Nucleus accumbens (tissue), 56 donors: ENCODE measurements at places on chromosomes 7 and 10.

- DNase-seq: no peak
These were observed at the start of gene INPP5A for GRCh38 chr10:132537684-132538001. Gene INPP5A, plus strand, starts transcription at chr10:132537787. Its CDS starts 310 bp downstream, at chr10:132538097.

- no peak for DNase-seq
These were observed 1216.4 kb downstream of the CNTNAP2 start for GRCh38 chr7:147332988-147333387.

GRCh38 chr10:125661941-125662515 is 20.9 kb downstream of the TEX36 start:
- no peak for DNase-seq

- no peak for DNase-seq
These were observed 57.7 kb upstream of the COMTD1 start for GRCh38 chr10:75293446-75293820.

DNA sequence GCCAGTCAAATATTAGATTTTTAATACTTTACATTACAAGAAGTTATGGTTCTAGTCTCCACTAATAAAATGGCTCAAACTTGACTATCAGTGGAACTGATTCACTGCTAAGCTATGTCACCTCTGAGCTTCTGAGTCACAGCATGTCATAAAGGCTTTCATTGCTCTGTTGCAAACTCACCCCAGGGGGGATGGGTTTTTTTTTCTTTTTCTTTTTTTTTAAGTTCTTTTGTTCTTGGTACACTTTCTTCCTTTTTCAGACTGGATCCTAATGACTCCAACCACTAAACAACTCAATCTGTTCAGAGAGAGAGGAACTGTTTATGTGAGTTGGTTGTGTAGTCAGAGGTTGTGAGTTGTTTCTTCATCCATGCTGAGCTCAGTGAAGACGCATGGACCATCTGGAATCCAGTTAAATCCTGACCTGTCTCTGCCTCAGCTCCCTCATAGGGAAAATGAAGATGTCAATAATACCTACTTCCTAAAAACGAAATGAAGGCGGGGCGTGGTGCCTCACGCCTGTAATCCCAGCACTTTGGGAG is 11.0 kb downstream of the MYOF start:
- no peak for DNase-seq

DNA sequence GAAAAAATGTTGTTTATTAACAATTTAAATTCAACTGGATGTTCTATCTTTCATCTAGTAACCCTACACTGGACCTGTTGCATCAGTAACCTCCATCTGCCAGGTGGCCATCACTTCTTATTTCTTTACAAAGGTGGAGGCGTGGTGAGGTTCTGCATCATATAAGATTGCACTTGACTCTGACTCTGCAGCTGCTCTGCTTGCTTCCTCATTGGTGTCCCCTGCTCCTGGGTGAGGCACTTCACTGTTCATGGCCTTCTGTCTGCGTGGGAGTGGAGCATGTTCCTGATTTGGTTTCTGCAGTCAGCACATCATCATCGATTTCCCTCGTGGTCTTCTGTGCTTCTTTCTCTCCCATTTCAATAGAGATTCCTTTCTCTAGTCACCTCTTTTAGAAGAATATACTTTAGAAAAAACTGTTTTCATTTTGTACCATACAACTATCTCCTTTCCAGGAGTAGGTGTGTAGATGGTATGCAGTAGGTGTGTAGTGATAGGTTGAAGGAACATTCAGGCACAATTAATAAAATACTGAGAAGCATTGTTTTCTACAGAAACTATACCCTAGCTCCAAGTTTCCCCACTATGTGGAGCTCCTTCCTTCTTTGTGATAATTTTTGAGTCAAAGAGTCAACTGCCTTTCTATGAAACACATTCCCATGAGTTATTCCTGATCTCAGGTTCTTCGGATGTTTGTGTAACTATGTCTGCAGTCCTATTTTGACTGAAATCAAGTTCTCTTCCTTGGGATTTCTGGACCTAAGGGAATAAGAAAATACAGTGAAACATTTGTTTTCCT is 231.7 kb upstream of the CNTNAP2 start:
- DNase-seq: no peak

- no peak for DNase-seq
These were observed 12.9 kb upstream of the ITGB1 start for GRCh38 chr10:32970910-32971309.

DNA sequence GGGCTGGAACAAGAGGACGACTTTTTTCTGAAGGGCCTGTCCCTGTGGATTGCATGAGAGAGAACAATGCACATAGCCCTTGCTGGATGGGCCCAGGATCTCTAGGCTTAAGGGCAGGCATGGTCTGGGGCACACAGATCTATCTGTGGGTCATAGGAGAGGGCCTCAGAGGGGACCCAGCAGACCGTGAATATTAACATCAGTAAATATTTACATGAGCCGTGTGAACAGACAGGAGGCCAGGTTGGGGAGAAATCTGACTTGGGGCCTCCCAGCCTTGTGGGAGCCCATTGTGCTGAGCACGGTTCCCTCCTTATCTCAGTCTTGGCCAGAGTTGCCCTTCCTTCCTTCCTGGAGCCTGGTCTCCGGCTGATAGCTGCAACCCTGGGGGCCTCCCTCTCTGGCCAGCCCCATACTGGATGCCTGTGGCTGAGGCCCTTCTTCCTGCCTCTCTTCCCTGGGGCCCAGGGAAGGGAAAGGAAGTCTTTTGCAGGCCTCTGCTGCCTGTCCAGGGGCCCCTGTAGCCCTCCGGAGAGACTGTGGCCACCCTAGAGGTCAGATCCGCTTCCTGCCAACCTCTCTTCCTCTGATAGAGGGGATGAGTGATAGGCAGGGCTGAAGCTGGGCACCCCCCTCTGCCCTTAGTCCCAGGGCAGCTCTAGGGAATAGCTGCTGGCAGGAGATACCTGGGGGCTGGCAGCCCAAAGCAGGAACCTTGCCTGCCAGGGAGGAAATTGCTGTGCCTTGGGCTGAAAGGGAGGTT is 44.5 kb upstream of the TRIM8 start:
- no peak for DNase-seq

DNA sequence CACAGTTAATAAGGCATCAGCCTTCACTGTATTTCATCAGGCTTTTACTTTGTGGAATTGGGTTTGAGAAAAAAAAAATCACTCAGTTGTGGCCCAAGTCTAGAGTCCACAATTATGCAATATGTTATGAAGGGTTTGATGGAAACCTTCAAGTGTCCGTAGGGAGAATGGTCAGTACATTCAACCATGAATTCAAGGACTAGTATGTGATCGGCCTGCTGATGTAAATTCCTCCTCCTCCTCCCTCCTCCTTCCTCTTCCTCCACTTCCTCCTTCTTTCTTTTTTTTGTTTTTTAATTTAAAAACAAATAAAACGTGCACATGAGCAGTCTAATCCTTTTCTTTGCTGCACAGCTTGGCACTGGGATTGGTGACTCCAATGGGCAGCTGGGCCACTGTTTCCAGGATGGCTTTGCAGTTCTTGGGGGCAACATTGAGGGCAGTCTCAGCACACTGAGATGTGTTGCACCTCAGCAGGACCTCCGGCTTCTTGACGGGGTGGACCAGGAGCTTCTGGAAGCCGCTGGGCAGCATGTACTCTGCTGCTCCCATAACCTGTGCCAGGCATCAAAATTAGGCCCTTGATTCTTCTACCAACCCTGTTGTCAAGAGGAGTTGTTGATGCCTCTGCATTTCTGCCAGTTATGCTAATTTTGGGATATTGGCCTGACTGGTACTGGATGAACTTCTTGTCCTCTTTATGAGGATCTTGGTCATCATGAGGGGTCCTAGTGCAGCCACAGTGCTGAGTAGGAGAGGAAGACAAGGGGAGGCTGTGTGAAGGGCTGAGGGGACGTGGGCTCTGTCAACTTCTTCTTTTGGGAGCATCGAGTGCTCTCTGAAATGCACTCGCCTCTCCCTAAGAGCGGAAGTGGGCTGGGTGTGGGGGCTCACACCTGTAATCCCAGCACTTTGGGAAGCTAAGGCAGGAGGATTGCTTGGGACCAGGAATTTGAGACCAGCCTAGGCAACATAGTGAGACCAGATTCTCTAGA is 9.3 kb upstream of the IL2RA start:
- DNase-seq: no peak

- DNase-seq: peak; percentile 78
These were observed 96.4 kb upstream of the ZMIZ1 start for GRCh38 chr10:78972160-78972946.

DNA sequence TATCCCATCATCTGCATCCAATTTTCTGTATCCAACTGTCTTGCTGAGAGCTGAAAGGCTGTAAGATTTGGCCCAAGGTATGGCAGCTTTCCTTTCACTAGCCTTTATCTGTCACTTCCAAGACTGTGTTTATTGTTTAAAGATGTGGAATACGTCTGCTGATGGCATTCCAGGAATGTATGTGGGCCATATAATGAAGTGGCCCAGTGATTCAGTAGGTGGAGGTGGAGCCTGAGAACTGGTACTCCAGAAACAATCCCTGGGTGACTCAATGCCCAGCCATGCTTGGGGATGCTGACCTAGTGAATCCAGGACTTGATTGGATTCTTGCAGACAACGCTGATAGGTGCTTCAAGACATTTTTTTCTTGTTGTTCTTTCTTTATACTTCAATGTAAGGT is 13.5 kb downstream of the NEUROD6 start:
- DNase-seq: no peak

DNA sequence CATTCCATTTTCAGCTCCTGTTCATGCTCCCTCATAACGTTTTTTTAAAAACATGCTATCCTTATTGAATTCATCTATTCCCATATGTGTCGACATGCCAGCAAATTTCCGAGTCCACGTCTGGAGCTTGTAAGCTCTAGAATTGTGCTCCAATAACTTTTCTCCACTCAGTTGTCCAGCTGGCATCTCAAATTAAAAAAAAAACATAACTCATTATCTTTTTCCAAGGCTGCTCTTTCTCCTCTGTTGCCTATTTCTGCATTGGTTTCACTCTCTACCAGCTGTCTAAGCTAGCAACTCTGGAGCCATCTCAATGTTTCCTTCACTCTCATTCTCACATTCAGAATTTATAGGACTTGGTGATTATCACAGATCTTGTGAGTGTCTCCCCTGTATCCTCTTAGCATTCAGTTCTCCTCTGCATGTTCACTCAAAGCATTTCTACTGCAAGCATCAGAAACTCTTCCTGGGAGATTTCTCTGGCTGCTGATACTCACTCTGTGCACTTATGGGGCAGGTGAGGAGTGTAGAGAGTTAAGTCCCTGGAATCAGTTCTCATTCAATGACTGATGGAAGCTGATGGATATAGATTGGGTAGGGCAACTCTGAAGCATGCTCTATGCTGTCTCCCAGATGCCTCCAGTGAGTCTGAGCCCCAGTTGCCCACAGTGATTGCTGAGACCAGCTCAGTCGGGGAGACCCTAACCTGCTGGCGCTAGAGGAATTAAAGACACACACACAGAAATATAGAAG is 6.7 kb upstream of the DLD start:
- no peak for DNase-seq

DNA sequence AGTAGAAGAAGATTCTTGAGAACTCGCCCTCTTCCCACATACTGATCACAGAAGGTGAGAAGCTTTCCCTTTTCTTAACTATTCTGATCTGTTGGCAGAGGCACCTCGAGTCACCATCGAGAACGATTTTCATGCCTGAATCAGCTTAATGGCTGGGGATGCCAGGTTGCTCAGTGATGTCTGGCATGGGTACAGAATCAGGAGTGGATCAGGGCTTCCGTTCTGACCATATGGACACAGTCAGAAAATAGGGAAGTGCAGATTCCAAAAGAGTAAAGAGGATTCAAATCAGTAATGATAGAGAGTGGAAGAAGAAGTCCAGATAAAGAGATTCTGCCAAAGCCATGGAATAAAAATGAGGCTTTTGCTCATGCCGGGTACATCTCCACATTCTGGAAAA is 52.0 kb upstream of the GRB10 start:
- no peak for DNase-seq

DNA sequence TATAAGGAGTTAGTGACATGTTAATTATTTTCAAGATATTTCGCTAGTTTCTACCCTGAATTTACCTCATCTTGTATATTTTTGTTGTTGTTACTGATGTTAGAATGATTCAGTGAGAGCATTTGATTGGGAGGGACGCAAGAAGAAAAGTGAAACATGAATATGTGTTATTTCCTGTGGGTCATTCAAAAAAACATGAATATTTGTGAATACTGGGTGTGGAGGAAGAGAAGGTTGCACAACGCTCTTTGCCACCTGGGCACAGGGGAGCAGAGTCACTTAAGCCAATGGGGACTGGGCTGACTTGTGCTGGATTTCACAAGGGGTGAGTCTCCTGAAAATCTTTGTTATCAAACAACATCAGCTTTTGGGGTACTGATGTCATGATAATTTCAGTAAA is 39.5 kb downstream of the AGK start:
- no peak for DNase-seq

- DNase-seq: no peak
These were observed 3.4 kb downstream of the DNMBP start for GRCh38 chr10:100006243-100006886.

GRCh38 chr10:20004087-20004523 is 187.9 kb downstream of the PLXDC2 start:
- no peak for DNase-seq
